ENCODE measurements at places on chromosomes 1 and 21.

DNA sequence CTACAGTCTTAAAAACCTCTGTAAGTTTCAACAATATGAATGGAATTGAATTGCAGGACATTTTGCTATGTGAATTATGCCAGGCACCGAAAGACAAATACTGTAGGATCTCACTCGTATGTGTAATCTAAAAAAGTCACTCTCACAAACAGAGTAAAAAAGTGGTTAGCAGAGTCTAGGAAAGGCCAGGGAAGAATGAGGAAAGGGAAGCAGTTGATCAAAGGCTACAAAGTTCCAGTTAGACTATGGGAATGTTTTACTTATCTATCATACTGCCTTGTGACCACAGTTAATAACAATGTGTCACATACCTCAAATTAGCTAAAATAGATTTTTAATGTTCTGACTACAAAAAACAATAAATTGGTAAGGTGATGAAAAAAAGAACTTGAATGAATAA, 565.4 kb upstream of the BRINP3 start:
- no peaks in the 10 kb centered on the region for H3K36me3 ChIP-seq
- no peaks in the 10 kb centered on the region for H3K27me3 ChIP-seq
- H3K4me1 ChIP-seq = no peaks in the 10 kb centered on the region
- no peak overlapping the region for H3K27ac ChIP-seq

DNA sequence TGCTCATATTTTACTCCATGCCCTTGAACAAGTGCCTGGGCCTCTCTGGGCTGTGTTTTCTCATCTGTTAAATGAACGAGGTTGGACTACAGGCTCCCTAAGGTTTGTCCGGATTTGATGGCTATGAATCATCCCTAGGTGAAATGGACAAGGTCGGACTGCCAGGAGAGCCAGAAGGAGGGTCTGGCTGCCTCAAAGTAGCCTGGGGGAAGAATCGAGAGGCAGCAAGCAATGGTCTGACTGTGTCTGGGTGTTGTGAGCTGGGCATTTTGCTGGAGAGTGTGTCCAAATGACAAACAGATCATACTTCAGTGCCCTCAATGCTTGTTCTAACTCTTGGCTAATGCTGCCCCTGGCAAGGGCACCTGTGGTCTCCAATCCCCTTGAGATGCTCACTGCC, 730.9 kb downstream of the PTPRU start:
- no peak for DNase-seq
- H3K4me1 ChIP-seq = peaks cover 13% of the 10 kb centered on the region
- H3K4me3 ChIP-seq = no peak overlapping the region

- H3K27ac ChIP-seq = peak overlapping the region; percentile 36
- peaks cover 56% of the 10 kb centered on the region for H3K36me3 ChIP-seq
- H3K4me1 ChIP-seq = peaks cover 17% of the 10 kb centered on the region
- no peaks in the 10 kb centered on the region for H3K27me3 ChIP-seq
- H3K4me3 ChIP-seq = no peak overlapping the region
- DNase-seq = peak; percentile 93
Observed at GRCh38 chr1:43582162-43582566, 51.5 kb downstream of the PTPRF start.

DNA sequence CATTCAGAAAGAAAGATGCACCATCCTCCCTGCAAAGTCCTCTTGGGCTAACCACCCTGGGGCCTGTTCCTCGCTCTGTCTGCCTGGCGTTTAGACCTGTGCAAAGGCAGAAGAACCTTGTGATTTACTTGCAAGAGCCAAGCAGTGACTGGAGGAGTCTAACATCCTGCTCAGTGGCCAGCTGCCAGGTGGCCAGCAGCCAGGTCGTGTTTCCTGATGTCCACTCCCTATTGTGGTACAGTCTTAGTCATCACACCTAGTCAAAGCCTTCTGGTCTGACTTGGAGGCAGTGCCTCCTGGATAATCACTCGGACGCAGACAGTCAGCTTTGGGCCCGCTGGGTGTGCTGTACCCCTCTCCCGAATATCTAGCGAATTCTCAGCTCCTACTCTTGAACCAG, 118.1 kb downstream of the PGBD5 start:
- no peaks in the 10 kb centered on the region for H3K36me3 ChIP-seq
- H3K4me1 ChIP-seq = peaks cover 4% of the 10 kb centered on the region
- peak; percentile 29 for DNase-seq
- H3K27me3 ChIP-seq = peaks cover 9% of the 10 kb centered on the region

- peak; percentile 61 for DNase-seq
- no peaks in the 10 kb centered on the region for H3K36me3 ChIP-seq
- H3K27me3 ChIP-seq = no peaks in the 10 kb centered on the region
- H3K4me1 ChIP-seq = no peaks in the 10 kb centered on the region
- no peak overlapping the region for H3K27ac ChIP-seq
Observed at GRCh38 chr1:192311281-192311680, 5.5 kb upstream of the RGS21 start.

DNA sequence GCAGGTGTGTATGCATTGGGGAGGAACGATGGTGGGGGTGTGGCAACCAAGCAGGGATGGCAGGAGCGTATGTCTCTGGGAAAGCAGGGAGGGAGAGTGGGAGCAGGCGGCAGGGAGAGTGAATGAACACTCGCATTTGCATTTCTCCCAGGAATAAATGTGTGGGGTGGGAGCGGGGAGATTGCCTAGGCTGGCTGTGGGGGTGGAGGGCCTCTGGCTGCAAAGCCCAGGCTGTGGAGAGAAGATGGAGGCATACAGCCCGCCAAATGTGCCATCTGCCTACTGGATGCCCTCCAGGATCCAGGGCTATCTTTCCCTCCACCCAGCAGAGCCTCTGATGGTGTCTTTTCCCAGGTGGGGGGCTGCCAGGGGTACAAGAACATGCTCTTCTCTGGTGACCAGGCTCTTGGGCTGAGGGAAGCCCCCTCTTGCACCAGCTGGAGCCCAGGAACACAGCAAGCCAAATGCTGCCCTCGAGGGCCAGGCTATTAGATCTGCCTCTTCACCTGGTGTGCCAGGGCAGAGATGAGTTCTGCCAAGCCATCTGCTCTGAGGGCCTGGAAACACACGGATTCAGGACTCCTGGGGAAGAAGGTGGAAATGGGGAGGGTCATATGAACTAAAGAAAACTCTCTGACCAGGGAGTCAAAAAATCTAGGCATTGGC, 1.7 kb upstream of the OPTC start:
- H3K27ac ChIP-seq = no peak overlapping the region
- H3K36me3 ChIP-seq = peaks cover 2% of the 10 kb centered on the region
- no peak for DNase-seq

DNA sequence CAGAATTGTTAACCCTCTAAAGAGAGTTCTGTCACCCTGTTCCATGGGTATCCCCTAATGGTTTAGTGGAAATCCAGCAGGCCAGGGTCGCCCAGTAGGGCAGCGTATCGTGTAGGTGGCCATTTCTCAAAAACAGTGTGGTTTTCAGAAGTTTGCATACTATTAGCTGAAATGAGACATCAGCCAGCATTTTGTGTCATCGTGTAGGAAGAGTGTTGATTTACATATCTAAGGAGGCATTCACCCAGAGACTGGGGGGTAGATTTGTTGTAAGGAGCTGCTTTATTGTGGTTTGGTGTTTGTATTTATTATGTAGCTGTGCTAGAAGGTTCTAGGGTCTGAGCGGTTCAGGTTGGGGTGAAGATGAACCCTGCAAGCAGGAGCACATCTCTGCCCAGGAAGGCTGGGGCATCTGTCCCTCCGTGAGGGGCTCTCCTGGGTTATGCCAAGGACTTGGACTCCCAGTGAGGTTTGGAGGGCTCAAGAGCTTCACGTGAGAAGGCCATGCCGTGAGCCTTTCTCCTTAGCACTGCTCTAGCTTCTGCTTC, 174.4 kb downstream of the PGBD5 start:
- no peak for DNase-seq
- no peaks in the 10 kb centered on the region for H3K4me1 ChIP-seq
- peaks cover 48% of the 10 kb centered on the region for H3K36me3 ChIP-seq

DNA sequence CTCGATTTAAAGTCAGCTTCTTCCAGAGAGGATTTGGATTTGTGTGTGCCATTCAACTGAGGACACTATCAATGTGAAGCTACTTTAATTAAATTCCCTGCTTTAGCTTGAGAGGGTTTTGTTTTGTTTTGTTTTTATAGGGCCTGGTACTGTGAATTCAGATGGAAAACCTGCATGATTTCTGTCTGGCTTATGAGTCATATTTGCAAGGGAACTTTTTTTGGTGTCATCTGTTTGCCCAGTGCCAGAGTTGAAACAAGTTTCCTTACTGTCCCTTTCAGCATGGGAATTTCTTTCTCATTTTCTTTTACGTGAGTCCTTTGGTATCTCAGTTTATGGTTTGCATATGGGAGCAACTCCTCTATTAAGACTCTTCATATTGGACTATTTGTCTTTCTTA, 194.6 kb downstream of the GREM2 start:
- H3K4me3 ChIP-seq = no peak overlapping the region
- no peaks in the 10 kb centered on the region for H3K4me1 ChIP-seq
- no peaks in the 10 kb centered on the region for H3K36me3 ChIP-seq

GRCh38 chr1:116874733-116875249, 34.9 kb upstream of the PTGFRN start:
- no peak overlapping the region for H3K27ac ChIP-seq
- DNase-seq = peak; percentile 70
- no peaks in the 10 kb centered on the region for H3K27me3 ChIP-seq

DNA sequence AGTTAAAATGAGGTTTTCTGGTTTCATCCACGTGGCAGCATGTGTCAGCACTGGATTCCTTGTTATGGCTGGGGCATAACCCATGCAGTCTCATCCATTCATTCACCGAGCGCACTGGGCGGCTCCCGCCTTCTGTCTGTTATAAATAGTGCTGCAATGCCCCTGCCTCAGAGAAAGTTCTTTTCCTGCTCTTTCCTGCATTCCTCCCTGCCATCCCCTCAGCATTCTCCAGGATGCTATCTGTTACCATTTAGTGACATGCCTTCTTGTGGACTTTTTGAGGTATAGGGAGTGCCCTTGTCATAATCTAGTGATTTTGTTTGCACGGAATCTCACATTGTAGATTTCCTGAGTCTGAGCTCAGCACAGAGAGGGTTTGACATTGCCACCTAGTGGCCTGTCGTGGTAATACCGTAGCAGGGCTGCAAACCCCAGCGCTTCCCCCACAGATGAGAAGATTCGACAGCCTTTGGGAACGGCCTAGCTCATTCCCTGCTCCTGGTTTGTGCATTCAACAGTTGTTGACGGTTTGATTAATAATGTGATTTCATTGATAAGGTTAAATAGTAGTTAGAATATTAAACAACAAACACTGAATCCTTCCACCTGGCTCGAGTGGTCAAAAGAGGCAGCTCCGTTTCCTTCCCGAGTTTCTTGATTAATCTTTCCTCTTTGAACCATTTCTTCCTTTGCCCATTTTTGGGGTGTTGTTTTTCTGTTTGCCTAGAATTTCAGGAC, 46.3 kb downstream of the UMODL1 start:
- peak overlapping the region; percentile 65 for H3K4me3 ChIP-seq
- no peaks in the 10 kb centered on the region for H3K4me1 ChIP-seq
- peaks cover 59% of the 10 kb centered on the region for H3K27me3 ChIP-seq
- H3K27ac ChIP-seq = no peak overlapping the region
- no peaks in the 10 kb centered on the region for H3K36me3 ChIP-seq

- H3K36me3 ChIP-seq = no peaks in the 10 kb centered on the region
- no peak overlapping the region for H3K27ac ChIP-seq
- DNase-seq = peak; percentile 24
- no peaks in the 10 kb centered on the region for H3K27me3 ChIP-seq
- no peaks in the 10 kb centered on the region for H3K4me1 ChIP-seq
Observed at GRCh38 chr1:210123383-210123782, 109.2 kb upstream of the SERTAD4 start.

DNA sequence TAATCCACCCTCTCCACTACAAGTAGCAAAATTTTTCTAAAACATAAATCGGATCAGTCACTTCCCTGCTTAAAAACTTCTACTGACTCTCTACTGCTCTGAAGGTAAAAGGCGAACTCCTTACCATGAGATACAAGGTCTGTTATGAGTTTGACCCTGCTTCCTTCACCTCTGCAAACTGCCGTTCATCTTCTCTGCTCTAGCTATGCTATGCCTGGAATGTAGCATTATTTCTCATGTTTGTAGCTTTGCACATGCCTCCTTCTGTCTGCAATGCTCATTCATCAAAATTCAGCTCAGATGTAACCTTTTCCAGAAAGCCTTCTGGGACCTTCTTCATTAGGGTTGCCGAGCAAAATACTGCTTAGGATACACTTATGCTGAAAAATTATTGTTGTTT, 30.8 kb downstream of the RPL5 start:
- H3K27me3 ChIP-seq = no peaks in the 10 kb centered on the region
- no peak overlapping the region for H3K27ac ChIP-seq
- H3K4me3 ChIP-seq = no peak overlapping the region
- no peaks in the 10 kb centered on the region for H3K36me3 ChIP-seq
- no peaks in the 10 kb centered on the region for H3K4me1 ChIP-seq

DNA sequence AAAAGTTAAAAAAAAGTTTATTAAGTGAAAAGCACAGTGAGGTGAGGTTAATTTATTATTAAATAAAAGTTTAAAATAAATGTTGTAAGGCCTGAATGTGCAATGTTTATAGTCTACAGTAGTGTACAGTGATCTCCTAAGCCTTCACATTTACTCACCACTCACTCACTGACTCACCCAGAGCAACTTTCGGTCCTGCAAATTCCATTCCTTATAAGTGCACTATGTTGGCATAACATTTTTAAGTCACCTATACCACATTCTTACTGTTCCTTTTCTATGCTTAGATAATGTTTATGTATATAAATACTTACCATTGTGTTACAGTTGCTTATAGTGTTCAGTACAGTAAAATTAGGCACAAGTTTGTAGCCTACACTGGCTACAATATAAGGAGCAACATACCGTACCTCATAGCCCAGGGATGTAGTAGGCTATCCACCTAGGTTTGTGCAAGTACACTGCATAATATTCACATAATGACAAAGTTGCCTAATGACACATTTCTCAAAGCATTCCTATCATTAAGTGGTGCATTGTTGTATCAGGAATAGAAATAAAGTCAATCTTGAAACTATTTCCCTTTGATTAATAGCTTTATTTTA, 426.5 kb upstream of the BRINP3 start:
- H3K27ac ChIP-seq = peak overlapping the region; percentile 57
- peak; percentile 3 for DNase-seq
- no peaks in the 10 kb centered on the region for H3K36me3 ChIP-seq
- H3K4me3 ChIP-seq = no peak overlapping the region
- H3K4me1 ChIP-seq = no peaks in the 10 kb centered on the region

- no peaks in the 10 kb centered on the region for H3K4me1 ChIP-seq
- H3K36me3 ChIP-seq = no peaks in the 10 kb centered on the region
- H3K4me3 ChIP-seq = no peak overlapping the region
- no peaks in the 10 kb centered on the region for H3K27me3 ChIP-seq
Observed at GRCh38 chr1:59078070-59078800, 218.7 kb upstream of the FGGY start.

- no peaks in the 10 kb centered on the region for H3K36me3 ChIP-seq
- H3K4me1 ChIP-seq = no peaks in the 10 kb centered on the region
- no peak overlapping the region for H3K4me3 ChIP-seq
- no peak for DNase-seq
- H3K27ac ChIP-seq = no peak overlapping the region
Observed at GRCh38 chr1:66208632-66209031, 325.3 kb upstream of the SGIP1 start.

- no peaks in the 10 kb centered on the region for H3K4me1 ChIP-seq
- no peaks in the 10 kb centered on the region for H3K27me3 ChIP-seq
- H3K27ac ChIP-seq = peak overlapping the region; percentile 8
- no peak overlapping the region for H3K4me3 ChIP-seq
- peaks cover 6% of the 10 kb centered on the region for H3K36me3 ChIP-seq
Observed at GRCh38 chr1:243407284-243408018, 151.6 kb downstream of the SDCCAG8 start.

- H3K27ac ChIP-seq = no peak overlapping the region
- H3K27me3 ChIP-seq = no peaks in the 10 kb centered on the region
- peaks cover 5% of the 10 kb centered on the region for H3K4me1 ChIP-seq
Observed at GRCh38 chr1:24465638-24466037, 37.0 kb upstream of the RCAN3 start.

GRCh38 chr1:235644693-235645305, 4.8 kb downstream of the GNG4 start:
- no peak overlapping the region for H3K27ac ChIP-seq
- H3K4me3 ChIP-seq = no peak overlapping the region
- peaks cover 24% of the 10 kb centered on the region for H3K4me1 ChIP-seq
- no peaks in the 10 kb centered on the region for H3K36me3 ChIP-seq

All from mesenchymal stem cell (in vitro differentiated cells and primary cell).